Activated CD4-positive, alpha-beta T cell treated with anti-CD3 and anti-CD28 coated beads, Interleukin-2, amount 50 U/mL, for 48 hours (primary cell): ENCODE measurements at places on chromosomes 5 and 9.

- DNase-seq: no peak
These were observed 4.6 kb downstream of the SEMA6A start for GRCh38 chr5:116569999-116570398.

DNA sequence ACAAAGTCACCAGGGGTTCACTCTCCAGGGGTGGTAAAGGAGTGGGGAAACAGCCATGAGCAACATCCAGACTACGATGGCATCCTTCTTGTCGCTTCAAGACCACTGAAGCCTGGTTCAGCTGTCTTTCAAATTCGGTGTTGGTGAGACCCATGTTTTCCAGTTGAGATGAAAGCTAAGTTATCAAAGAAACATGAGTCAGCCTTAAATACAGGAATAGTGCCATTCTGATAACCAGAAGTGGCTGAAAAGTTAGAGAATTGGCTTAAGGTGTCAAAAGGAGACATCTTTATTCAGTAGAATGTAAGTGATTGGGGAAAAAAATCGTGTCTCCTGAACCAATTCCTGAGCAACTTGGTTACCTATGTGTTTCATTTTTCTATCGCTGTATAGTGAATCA, 7.0 kb upstream of the CARD19 start:
- no peak for DNase-seq

DNA sequence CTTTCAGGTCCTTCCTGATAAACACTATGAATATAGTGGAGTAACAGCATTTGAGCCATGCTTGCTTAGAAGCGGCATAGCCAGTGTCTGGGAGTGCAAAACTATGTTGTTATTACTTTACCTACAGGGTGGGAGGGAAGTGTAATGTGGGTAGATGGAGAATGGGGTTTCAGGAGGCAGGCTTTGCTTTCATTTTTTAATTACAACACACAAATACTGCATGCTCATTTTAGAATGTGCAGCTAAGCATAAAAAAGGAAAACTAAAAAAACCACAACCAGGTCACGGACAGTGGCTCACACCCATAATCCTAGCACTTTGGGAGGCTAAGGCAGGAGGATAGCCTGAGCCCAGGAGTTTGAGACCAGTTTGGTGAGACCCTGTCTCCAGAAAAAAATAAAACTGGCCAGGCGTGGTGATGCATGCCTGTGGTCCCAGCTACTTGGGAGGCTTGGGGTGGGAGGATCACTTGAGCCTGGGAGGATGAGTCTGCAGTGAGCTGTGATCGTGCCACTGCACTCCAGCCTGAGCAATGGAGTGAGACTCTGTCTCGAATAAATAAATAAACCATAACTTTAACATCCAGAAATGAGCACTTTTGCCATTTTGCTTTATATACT, 20.2 kb downstream of the HAVCR1 start:
- no peak for DNase-seq

GRCh38 chr9:137748311-137748710, 129.3 kb upstream of the CACNA1B start:
- DNase-seq: no peak

DNA sequence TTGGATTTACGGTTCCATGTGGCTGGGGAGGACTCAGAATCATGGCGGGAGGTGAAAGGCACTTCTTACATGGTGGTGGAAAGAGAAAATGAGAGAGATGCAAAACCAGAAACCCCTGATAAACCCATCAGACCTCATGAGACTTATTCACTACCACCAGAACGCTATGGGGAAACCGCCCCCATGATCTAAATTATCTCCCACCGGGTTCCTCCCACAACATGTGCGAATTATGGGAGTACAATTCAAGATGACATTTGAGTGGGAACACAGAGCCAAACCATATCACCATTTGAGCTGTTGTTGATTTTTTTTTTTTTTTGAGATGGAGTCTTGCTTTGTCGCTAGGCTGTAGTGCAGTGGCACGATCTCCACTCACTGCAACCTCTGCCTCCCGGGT, 16.5 kb downstream of the DAB2IP start:
- DNase-seq: no peak

- DNase-seq: no peak
These were observed 206.8 kb downstream of the NR3C1 start for GRCh38 chr5:143196601-143197259.

DNA sequence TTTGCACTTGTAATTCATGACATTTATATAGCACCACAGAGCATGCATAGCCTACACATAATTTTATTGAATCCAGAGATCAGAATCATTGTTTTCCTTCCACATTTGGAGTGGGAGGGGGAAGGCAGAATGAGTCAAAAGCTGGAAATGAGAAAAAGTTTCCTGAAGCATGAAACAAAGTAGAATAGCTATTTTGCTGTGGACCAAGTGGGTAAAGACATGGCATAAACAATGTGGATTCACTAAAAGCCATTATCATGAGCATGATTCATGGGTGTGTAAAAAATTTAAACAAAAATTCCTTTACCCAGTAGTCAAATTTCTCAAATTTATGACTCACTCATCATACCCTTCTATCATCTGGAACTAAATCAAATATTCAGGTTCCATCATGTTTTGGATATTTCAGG, 97.9 kb downstream of the YIPF5 start:
- no peak for DNase-seq

GRCh38 chr9:26579056-26579455, 313.5 kb downstream of the CAAP1 start:
- DNase-seq: no peak

DNA sequence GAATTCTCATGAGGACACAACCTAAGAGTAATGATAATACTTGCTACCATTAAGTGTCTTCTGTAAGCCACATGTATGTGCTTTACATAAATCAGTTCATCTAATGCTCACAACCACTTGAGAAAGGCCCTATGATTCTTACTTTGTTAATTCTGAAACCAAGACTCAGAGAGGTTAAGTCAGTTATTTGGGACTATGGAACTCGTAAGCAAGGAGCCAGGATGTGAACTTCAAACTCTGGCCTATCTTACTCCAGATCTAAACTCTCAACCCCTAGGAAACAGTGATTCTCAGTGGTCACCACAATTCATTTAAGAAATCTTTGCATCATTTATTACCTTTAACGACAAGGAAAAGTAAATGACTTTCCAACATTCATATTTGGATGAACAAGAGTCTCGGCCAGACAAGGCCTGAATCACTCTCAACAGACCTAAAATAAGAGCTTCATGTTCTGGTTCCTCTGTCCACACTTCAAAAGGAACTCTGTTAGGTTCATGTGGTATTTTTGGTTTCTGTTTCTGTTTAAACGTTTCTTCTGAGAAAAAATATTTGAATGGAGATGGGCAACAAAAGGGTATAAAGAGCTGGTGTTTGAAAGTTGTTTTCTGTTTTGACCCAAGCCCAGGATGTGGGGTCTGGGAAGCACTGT, 104.8 kb downstream of the LPAR1 start:
- no peak for DNase-seq

DNA sequence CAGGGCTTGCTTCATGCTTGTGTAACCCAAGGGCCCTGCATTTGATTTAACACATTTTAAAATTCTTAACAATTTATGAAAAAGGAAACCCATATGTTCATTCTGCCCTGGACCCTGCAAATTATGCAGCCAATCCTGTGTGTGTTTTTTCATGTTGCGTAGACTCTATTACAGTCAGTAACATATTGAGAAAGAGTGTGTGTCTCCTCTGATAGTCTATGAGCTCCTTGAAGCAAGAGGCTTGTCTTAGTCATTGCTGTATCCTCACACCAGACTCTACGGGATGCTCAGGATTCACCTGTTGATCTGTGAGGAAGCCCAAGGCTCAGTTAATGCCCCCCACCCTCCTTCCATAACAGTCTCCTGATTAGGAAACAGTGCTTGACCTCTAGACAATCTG, 177.3 kb upstream of the DMAC1 start:
- no peak for DNase-seq

DNA sequence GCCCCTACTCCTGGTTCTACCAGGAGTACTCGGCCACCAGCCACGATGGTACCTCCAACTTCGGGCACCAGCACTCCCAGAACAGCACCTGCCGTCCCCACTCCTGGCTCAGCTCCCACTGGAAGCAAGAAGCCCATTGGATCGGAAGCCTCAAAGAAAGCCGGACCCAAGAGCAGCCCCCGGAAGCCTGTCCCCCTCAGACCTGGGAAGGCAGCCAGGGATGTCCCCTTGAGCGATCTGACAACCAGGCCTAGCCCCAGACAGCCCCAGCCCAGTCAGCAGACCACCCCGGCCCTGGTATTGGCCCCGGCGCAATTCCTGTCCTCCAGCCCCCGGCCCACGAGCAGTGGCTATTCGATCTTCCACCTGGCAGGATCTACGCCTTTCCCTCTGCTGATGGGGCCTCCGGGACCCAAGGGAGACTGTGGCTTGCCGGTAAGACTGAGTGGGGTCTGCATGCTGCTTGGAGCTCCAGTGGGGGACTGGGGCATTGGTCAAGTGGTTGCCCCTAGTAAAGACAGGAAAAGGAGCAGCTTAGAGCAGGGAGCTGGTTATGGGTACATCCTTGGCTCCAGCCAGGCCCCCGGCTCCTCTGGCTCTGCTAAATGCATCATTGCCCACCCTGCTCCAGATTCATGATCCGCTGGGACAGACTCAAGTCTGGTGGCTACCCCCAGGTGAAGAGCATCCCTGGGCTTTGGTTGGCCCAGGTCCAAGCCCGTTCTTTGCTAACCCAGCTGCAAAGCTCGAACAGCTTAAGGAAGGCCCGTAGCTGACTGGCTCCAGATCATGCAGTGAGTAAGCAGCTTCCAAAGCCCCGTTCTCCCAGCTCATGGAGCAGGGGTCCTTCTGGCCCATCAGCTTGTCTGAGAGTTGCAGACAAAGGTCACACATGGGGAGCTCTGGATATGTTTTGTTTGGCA, 14.0 kb downstream of the COL27A1 start:
- no peak for DNase-seq

DNA sequence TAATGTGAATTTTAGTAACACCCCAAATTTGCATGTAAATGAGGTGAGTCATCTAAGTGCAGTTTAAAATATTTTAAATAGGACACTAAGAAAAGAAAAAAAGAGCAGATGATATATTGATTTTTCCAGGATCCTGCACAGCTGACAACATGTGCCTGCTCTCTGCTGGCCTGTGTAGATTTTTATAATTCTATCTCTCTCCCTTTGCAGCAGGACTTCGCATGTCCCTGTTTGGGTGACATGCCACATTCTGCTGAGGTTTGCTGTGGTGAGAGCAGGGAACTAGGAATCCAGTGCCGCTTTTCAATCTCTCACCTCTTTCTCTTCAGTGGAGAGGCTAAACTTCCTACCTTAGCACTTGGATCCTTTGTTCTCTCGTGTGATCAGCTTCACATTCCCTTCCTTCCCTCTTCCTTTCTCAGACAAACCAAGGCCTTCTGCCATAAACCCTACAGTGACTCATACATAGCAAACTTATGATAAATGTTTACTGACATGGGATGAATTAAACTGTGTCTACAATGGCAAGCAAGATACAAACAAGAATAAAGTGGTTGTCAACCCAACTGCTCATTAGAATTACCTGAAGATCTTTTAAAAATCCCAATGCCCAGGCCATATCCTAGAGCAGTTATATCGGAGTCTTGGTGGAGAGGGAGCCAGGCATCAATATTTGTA, 198.8 kb upstream of the EFNA5 start:
- no peak for DNase-seq

GRCh38 chr5:38885208-38885607, 39.4 kb downstream of the OSMR start:
- no peak for DNase-seq

DNA sequence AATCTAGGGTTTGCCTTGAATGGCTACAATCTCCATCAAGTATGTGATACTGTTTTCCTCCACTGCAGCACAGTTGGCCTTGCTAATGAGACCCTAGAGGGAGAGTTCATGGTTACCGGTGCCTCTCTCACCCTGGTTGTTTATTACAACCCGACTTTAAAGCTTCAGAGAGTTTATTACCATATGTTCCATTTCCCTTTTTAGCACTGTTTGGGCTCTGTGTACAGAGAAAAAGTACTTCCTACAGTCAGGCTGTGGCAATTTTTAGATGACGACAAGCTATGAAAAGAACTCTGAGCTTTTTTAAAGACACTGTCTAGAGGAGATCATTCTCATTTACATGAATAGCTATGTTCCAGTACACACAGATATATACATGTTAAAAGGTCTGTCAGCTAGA, 48.8 kb upstream of the PLCXD3 start:
- DNase-seq: no peak

DNA sequence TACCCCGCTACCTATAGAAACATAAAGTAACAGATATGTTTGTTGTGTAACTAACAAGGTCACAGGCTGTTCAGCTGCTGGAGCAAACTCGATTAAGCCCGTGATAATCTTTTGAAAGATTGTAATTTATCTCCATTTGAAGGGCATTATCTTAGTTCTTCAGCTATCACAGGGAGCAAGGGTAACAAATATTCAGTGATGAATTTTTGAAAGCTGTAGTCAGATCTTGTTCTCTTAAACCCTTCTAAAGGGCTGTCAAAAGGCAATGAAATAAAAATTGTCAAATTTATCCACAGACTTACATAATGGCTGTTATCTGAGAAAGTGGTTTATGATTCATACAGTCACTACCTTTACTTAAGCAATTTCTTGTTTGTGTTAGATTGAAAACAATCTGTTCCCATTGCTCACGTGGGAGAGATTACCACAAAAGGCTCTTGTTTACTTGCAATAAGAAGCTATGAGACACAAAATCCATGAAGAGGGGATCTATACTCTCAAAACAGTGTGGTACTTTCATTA, 78.3 kb upstream of the ZNF608 start:
- no peak for DNase-seq

DNA sequence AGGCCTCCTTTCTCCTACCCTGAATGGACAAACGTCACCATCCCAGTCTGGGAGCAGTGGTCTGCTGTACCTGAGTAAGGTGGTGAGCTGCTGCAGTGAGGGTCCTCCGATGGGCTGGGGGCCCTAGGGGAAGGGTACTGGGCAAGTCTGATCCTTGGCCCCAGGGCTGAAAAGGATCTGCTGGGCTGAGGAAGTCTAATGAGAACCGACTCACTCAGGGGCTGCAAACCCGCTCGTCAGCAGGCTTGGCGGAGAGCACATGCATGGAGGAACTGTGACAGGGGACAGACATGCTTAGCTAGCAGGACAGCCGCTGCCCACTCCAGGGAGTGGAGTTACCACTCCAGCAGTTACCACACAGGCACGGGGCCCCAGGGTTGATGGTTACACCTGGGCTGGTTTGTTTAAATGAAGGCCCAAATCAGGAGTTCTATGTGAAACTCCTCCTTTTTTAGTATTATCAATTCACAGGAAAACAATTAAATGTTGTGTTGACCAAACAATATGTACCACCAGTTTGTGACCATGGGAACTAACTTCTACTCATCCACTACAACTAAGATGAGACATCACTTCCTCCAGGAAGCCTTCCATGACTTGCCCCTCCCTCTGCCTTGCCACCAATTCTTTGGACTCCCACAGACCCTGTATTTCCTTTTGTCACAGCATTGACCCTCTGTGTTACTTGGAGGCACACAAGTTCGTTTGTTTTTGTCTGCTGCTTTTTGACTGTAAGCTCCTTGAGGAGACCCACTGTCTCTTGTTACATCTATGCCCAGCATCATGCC, 56.1 kb upstream of the CPLX2 start:
- DNase-seq: no peak

- DNase-seq: no peak
These were observed 36.3 kb downstream of the PLPP1 start for GRCh38 chr5:55498457-55498856.

- no peak for DNase-seq
These were observed 15.4 kb upstream of the RANBP17 start for GRCh38 chr5:170846416-170846815.

- no peak for DNase-seq
These were observed 109.1 kb upstream of the RPS23 start for GRCh38 chr5:82387001-82387818.

- DNase-seq: no peak
These were observed 13.2 kb upstream of the ERMP1 start for GRCh38 chr9:5846096-5846495.
